ENCODE measurements at places on chromosomes 5 and 9.

DNA sequence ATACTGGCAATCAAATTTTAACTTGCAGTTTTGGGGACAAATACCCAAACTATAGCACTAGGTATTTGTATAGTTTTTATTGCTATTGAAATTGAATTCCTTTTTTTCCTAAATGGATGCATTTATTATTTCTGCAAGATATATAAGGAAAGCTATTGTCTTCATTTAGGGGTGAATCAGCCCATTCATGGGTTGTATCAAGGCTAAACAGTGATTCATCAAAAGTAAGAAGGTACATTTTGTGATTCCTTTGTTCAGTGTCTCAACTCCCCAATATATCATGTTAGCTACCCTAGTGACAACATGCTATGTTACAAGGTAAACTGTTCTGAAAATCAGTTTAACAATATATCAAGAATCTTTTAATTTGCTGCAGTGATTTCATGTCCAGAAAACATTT lies 185.7 kb downstream of the PLK2 start:
- DNase-seq = no peak

GRCh38 chr5:106755066-106755465 lies 915.7 kb downstream of the EFNA5 start:
- no peak for DNase-seq

DNA sequence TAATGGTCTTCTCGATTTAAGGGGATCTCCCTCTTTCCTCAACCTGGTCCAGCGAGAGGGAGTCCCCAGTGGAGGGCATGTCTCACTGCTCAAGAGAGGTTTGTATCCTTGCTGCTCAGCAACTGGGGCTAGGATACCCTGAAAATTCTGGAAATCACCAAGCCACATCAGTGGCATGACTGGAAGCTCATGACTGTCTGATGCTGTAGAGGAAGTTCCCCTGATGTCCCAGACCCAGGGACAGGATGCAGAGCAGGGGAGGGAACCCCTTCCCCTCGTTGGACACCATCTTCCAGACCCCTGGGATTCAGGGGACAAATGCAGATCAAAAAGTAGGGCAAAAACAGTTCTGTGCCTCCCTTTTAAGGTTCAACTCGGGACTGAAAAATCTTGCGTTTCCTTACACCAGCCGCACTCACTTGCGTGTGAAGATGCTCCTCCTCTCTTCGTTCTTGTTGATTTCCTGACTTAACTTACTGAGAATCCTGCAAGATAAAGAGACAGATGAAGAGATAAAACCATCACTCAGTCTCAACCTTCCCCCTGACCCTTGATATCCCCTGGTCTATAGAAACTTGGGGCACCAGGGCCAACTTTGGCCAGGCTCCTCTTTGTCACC lies 22.1 kb downstream of the LCP2 start:
- no peak for DNase-seq

GRCh38 chr9:121075251-121076036 lies 689 bp downstream of the CNTRL start:
- peak; percentile 33 for DNase-seq

GRCh38 chr5:149730620-149731331 lies 666 bp downstream of the PPARGC1B start:
- DNase-seq = no peak

DNA sequence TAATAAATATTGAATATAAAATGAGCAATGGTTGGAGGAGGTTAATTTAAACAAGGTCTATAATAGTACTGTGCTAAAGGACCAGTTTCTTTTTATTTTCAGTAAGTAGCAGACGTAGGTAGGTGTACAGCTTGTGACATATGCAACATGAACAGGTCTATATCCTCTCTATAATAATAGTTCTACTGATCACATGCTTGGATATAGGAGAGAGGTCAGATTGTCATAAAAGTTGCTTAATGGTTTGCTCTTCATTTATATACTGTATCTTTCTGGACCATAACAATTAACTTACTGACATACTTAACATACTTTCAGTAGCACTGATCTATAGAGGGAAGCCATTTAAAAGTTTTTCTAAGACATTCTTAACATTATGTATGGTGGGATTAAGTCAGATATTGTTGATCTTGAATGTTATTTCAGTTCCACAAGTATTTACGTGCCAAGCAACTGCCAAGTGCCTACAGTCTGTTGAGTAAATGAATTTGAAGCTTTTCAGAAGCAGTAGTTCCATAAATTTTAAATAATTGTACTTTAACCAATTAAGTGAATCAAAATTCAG lies 68.0 kb downstream of the DENND4C start:
- no peak for DNase-seq

DNA sequence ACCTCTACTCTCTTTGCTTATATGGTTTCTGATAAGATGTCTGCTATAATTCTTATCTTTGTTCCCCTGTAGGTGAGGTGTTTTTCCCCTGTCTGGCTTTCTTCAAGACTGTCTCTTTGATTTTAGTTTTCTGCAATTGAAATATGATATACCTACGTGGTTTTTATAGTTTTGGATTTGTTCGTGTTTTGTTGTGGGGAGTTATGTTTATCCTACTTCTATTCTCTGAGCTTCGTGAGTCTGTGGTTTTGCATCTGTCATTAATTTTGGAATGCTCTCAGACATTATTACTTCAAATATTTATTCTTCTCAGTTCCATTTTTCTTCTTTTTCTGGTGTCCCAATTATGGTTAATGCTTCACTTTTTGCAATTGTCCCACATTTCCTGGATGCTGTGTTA lies 521.3 kb downstream of the KCTD16 start:
- no peak for DNase-seq

GRCh38 chr5:16326137-16326536 lies 139.5 kb downstream of the ZNF622 start:
- DNase-seq = no peak

DNA sequence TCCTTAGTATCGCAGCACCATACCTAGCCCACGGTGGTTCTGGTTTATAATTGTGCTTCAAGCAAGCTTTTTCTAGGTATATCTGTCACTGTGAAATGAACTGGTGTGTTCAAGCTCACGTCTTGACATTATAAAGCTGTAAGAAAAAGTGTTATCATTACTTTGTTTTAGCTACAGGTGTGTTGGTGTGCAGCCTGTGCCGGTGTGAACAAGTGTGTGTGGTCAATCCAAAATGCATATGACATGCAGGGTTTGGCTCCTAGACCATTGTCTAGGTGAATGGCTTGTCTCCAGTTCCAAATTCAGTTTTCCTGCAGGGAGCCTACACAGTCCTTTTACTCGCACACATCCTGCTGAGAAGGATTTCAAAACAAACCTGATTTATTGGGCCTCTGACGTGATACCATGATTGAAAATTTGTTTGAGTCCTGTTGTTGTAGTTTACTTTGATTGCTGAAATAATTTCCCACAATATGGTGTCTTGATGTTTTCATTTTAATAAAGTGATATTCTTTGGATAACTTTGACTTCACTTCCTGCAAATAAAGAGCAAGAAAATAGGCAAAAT lies 3.7 kb downstream of the LSM11 start:
- DNase-seq = no peak

- DNase-seq = no peak
Observed at GRCh38 chr5:118379470-118379869, 608.9 kb downstream of the DTWD2 start.

DNA sequence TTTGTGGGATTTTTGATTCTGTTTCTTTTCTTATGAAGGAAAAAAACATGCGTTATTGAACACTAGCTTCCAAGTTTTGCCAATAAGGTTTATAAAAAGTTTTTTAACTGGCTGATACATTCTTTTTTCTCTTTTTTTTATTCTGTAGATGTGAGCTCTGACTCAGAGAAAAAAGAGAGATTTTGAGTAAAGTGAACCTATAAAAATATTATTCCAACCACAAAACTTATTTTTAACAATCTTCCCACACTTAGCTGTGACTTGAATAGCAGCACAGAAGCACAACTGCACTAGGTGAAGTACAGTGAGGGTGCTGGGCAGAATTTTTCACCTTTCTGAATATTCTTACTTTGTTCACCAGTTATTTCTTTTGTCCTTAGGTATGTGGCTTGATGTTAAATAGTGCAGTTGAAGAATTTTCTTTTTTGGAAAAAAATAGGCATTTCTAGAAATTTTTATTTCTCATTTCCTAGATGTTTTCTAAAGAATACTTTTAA lies 41.6 kb downstream of the CHSY3 start:
- no peak for DNase-seq

GRCh38 chr5:943918-944620 lies 51.4 kb downstream of the TRIP13 start:
- no peak for DNase-seq

DNA sequence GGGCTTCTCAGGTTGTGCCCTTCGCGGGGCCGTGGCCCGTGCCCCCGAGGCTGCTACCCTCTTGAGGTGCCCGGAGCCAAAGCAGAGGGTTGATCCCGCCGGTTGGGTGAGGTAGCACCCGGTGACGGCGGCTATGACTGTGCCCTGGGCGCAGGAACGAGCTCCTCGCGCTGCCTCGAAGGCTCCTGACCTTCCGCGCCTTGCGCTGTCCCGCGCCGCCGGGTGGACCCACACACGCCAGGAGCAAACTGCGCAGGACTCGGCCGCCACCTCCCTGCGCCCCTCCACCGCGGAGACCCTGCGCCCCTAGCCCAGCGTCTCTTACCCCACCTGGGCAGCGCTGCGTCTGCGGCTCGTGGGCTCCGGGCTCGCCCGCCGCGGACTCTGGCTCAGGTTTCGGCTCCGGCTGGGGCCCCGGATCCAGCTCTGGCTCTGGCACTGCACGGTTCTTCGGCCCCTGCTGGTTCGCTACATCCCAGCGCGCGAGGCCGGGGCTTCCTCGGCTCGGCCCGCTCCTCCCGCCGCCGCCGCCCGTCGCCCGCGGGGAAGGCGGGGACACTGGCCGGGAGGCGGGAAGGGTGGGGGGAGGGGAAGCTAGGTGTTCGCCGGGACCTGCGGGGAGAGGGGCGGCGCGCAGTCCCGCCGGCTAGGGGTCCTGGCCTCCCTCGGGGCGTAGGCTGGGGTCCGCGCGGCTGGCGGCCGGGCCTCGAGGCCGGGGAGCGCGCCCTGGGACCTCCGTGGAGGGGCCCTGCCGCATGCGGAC lies 5.4 kb upstream of the PITX1 start:
- no peak for DNase-seq

DNA sequence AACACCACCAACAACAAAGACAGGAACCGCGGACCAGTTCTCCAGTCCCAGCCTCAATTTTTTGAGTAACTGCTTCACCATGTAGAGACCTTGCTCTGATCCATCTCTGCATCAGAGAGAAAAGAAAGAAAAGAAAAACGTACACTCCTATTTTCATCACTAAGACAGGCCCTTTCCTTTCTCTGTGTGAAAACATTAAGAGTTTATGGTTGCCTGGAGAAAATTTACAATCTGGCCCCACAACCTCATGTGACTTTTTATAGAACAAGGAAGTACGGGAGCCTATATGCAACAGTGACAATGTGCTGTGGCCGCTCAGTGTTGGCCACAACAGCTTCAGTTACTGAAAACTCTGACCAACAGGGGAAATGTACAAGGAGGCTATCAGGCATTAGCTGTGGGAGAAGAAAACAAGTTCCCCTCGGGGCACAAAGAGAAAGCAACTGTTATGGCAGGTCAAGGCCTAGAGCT lies 272.9 kb upstream of the PTGER4 start:
- no peak for DNase-seq

DNA sequence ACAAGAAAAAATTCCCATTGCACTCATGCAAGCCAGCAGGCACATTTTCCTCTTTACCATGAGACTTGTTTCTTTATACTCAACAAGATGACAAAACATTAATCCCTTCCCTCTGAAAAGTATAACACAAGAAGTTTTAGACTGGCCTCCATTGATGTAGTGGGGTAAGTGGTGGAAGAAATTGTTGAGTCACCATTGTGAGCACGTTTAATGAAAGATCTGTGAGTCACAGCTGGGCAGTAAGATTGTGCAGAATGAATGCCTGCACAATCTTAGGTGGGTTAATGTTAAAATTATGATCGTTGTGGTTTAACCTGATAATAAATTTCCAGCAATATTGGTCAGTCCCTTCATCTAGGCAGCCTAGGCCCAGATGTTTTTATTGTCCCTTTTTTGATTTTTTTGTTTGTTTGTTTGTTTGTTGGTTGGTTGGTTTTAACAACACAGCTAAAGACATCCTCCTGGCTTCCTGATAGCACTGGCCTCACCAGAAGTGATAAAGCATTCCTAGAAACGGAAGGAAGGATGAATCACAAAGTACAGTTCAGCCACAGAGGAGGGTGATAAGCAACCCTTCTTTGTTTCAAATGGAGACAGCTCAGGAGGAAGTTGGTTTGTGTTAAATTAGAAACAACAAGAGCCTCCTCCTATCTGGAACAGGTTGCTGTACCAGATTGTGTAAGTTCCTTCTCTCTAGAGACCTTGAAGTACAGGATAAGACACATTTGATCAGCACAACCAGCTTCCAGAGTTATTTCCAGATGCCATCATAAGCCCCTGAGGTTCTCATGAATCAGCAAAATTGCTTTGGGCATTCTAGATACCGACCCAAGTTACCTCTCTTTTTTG lies 40.3 kb downstream of the SLC24A2 start:
- DNase-seq = peak; percentile 14

GRCh38 chr5:72988769-72989168 lies 32.9 kb downstream of the FCHO2 start:
- no peak for DNase-seq

- DNase-seq = no peak
Observed at GRCh38 chr9:124008303-124008693, 3.3 kb upstream of the LHX2 start.

DNA sequence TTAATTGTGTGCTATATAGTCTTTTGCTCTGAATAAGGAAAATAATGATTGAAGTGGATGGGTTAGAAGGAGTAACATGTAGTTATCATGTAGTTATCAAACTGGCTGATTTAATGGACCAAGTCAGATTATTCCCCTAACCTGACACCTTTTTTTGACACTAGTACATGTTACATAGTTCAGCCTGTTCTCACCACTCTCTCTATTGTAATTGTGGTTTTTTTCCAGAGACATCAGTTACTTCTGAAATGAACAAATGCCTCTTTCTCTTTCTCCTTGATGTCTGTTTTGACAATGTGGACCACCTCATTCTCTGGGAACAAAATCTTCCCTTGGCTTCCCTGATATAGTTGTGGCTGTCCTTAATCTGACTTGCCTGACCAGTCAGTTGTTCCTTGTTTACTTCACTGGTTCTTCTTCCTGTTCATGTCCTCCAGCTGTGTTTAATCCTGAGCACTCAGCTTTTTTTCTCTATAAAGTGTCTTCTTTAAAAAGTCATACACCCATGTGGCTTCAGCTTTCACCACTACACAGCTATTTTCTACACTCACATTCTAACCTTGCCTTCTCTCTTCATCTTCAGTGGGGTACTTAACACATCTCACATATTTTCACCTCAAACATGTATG lies 243.4 kb downstream of the ARRDC3 start:
- DNase-seq = no peak

GRCh38 chr5:36535859-36536615 lies 70.4 kb upstream of the SLC1A3 start:
- no peak for DNase-seq
